Caco-2 (cell line): ENCODE measurements at places on chromosomes 16 and 17. TPM values are rescaled to one million over a fixed set of nuclear protein-coding genes. Genes with fewer than 3 reads are reported as not detected.
A peak's percentile ranks its signal among the peaks of the same experiment; 100 is the strongest.

DNA sequence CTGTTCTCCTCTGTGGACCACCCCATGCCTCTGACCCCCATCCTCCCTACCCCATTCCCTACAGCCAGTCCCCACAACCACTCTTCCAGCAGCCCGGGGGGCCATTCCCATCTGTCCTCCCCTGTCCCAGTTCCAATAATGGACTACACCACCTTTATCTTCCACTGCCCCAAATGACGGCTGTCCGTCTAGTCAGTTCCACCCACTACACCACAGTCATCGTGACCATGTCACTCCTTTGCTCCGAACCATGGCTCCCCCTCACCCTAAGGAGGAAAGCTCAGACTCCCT lies 15.3 kb downstream of the PDP2 start:
- no peak for DNase-seq

Gene TCAP
- 1.6 TPM in 2 replicates for total RNA-seq

Gene TBC1D3I
- total RNA-seq, result 0.50 and 1.00 TPM in 2 replicates

- DNase-seq, result no peak
These were observed 237.4 kb upstream of the TOM1L1 start for GRCh38 chr17:54662978-54663876.

DNA sequence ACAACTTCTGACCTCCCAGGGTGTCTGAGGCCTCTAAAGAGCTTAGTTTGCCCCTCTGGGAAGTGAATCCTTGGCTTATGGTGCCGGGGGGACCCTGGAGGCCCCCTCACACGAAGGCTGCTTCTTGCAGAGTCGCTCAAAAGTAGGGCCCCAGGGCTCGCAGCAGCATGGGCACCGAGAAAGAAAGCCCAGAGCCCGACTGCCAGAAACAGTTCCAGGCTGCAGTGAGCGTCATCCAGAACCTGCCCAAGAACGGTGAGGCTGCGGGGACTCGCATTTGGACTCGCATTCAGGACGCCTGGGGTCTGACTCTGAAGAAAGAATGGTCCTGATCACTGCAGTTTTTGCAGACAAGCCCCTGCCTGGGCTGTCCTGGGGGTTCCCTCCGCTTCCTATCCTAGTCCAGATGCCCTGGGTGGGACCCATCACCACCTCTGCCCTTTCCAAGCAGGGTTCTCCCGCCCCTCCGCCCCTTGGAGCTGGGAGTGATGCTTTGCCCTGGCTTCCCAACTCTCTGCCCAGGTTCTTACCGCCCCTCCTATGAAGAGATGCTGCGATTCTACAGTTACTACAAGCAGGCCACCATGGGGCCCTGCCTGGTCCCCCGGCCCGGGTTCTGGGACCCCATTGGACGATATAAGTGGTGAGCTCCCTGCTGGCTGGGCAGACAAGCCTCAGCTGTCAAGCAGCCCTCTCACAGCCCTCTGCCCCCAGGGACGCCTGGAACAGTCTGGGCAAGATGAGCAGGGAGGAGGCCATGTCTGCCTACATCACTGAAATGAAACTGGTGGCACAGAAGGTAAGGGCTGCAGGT lies 698 bp downstream of the ACBD4 start:
- no peak for DNase-seq

- no peak for DNase-seq
These were observed 58.5 kb downstream of the BAHCC1 start for GRCh38 chr17:81453712-81454111.

Gene GEMIN4
- 19.1 and 20.3 TPM in 2 replicates for total RNA-seq

GRCh38 chr16:80519189-80519588 lies 21.6 kb upstream of the DYNLRB2 start:
- DNase-seq, result no peak

GRCh38 chr17:50346313-50347116 lies 589 bp downstream of the XYLT2 start:
- DNase-seq, result peak; percentile 82

- DNase-seq, result no peak
These were observed 27.6 kb upstream of the CACNG3 start for GRCh38 chr16:24228514-24228913.

Gene LPCAT2
- total RNA-seq, result 20.7 and 25.2 TPM in 2 replicates

GRCh38 chr17:81396722-81397313 lies 1.6 kb downstream of the BAHCC1 start:
- DNase-seq, result peak; percentile 81

DNA sequence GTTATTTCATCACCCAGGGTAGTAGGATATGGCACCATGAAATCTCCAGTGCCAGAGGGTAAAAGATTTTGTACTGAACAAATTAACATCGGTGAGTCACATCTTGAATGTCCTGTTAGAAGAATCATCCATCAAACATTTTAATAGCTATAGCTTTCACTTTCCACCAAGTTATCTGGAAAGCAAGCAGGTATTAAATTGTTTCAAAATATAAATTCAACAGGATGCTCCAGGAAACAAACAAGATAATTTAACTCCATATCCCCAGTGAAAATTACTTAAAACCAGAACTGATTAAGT lies 2.4 kb downstream of the VEZF1 start:
- DNase-seq, result no peak
